GM10248 (cell line): ENCODE measurements at places on chromosomes 13 and 19.

DNA sequence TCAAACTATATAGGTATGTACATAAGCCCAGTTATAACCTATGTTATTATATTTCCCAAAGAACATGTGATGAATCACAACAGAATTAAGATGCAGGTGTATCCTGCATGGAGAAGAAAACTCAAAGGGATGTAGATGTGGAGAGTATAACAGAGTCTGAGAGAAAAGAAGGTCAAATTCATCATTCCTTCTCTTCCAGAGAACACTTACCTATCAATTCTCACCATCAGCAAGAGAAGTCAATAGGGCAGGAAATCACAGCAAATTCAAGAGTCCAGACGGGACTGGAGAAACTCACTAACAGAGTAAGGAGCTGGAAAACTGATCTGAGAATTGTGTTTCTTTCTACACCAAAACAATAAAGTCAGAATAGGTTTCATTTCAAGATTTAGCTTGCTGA, 28.4 kb downstream of the DIAPH3 start:
- no peak for DNase-seq

GRCh38 chr13:80139196-80139595, 201.7 kb downstream of the SPRY2 start:
- DNase-seq: no peak

DNA sequence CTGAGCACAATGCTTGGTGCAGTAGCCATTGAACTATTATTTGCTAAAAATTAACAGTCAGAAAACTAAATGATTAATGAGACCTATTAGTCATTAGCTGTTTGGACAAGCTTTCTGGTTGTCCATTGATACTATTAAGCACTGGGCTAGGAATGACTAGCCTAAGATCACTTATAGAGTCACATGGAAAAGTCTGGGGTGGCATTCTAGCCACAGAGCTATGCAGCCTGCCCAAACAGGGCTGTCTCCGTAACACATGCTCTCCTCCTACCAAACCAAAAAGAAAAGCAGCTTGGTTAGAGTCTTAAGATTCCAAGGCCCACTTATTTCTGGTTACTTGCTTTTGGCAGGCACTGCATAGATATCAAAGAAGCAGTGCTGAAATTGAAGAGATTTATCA, 193.5 kb upstream of the NBEA start:
- no peak for DNase-seq

DNA sequence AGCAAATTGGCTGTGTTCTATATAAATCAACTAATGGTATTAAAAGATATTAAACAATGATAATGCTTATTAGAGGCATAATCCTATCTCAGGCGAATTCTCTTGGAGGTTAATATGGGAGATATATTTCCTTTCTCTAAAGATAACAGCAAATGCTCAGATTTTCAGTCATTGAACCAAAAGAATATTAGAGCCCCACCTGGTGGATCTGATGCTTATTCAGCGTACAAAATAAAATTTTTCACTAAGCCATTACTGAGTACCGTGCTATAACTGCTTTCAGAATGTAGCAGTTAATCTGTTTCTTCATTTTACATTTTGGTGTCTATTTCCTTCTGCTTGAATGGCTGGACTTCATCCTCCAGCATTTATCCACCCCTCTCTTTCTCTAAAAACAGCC, 143.3 kb upstream of the IPO5 start:
- DNase-seq: no peak

- DNase-seq: no peak
These were observed 9.4 kb upstream of the CYP4F22 start for GRCh38 chr19:15498910-15499309.

GRCh38 chr19:53808710-53809125, 15.4 kb downstream of the NLRP12 start:
- DNase-seq: no peak

- peak; percentile 68 for DNase-seq
These were observed 25.8 kb upstream of the MAP3K10 start for GRCh38 chr19:40165362-40165937.

GRCh38 chr19:4547303-4548237, 7.7 kb upstream of the LRG1 start:
- DNase-seq: no peak
